ENCODE measurements at places on chromosomes 16 and 17. TPM values are rescaled to one million over a fixed set of nuclear protein-coding genes. Genes with fewer than 3 reads are reported as not detected.

The CHAD gene
- total RNA-seq, result not detected

The CYB5B gene
- 64.5 TPM for total RNA-seq

The SMPD3 gene
- total RNA-seq, result 0.06 TPM

The CLEC18A gene
- total RNA-seq, result not detected

DNA sequence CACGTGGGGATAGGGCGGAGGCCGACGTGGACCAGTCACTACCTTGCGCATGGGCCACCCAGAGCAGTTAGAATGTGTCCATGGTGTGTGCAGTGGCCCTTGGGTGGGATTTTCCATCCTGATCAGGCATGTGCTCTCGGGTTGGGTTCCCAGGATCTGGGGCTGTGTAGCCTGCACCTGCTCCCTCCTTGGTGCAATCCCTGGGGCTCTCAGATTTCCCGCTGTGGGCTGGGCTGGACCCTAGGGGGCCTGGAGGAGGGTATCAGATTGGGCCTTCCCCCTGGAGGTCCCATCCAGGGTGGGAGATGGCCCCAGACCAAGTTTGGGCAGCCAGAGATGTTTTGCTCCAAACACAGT is 1.3 kb downstream of the SMTNL2 start:
- no peak overlapping the region for H3K4me3 ChIP-seq
- H3K27me3 ChIP-seq, result peaks cover 36% of the 10 kb centered on the region
- H3K27ac ChIP-seq, result no peak overlapping the region
- H3K36me3 ChIP-seq, result no peaks in the 10 kb centered on the region

GRCh38 chr16:88480829-88481228 is 27.7 kb downstream of the ZFPM1 start:
- H3K27ac ChIP-seq, result no peak overlapping the region
- H3K36me3 ChIP-seq, result no peaks in the 10 kb centered on the region

DNA sequence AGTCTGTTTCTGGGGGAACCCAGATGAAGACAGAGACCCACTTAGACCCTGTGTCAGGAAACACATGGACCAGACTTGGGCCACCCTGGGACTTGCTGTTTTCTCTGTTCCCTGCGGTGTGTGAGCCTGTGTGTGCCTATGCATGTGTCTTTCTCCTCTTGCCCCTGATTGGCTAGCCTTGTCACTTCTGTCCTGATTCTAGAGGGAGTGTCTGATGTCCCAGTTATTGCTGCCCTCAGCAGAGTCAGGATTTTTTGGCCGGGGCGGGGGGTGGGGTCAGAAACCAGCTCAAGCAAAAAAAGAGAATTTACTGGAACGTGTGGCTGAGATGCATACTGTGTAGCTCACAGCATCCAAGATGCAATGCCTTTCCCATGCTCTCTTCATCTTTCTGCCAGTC is 30.5 kb downstream of the PLCG2 start:
- no peak for DNase-seq
- H3K4me1 ChIP-seq, result no peaks in the 10 kb centered on the region
- H3K27ac ChIP-seq, result no peak overlapping the region
- no peaks in the 10 kb centered on the region for H3K36me3 ChIP-seq

- H3K27me3 ChIP-seq, result no peaks in the 10 kb centered on the region
- H3K4me1 ChIP-seq, result no peaks in the 10 kb centered on the region
- H3K36me3 ChIP-seq, result no peaks in the 10 kb centered on the region
- no peak for DNase-seq
These were observed 734.0 kb downstream of the MAF start for GRCh38 chr16:78866521-78866920.

DNA sequence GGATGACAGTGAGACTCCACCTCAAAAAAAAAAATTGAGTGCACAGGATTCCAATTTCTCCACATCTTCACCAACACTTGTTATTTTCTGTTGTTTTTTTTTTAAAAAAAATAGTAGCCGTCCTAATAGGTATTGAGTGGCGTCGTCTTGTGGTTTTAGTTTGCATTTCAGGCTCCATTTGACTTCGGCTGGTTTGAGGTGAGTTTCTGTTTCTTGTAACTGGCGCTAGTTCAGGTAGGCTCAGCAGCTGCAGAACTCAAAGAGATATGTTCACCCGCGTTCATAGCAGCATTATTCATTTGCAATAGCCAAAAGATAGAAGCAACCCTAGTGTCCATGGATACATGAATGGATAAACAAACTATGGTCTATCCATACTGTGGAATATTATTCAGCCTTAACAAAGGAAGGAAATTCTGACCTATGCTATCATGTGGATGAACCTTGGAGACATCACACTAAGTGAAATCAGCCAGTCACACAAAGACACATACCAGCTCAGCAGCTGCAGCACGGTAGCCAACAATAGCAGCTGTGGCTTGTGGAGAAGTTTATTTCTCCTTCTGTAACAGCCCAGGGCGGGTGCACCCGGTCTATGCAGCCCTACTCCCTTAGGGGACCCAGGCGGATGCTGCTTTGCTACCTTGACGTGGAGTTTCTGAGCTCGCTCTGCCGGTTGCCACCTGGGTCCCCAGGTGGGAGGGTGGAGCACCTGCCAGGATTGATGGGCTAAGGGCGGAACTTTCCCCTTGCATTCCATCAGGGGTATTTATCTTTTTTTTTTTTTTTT is 44.9 kb downstream of the TMEM235 start:
- H3K4me1 ChIP-seq, result peaks cover 6% of the 10 kb centered on the region
- no peak overlapping the region for H3K27ac ChIP-seq
- no peaks in the 10 kb centered on the region for H3K36me3 ChIP-seq
- DNase-seq, result no peak
- H3K4me3 ChIP-seq, result no peak overlapping the region

DNA sequence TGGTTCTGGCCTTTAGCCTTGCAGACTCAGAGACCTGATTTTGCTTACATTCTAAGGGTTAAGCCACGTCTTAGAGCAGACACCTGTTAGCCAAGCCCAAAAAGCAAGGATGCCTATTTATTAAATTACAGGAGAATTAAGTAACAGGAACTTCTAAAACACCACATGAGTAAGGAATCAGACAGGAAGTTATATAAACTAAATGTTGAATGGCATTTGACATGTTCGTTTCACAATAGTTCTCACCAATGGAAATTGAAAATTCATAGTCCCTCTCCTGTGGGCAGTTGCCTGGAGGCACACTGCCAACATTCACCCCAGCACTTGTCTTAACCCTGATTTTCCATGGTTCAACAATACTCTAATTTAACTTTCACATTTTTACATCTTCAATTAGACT is 9.0 kb downstream of the KRTAP9-7 start:
- H3K36me3 ChIP-seq, result no peaks in the 10 kb centered on the region
- no peaks in the 10 kb centered on the region for H3K27me3 ChIP-seq
- peak; percentile 6 for DNase-seq
- H3K4me1 ChIP-seq, result no peaks in the 10 kb centered on the region
- H3K27ac ChIP-seq, result no peak overlapping the region

DNA sequence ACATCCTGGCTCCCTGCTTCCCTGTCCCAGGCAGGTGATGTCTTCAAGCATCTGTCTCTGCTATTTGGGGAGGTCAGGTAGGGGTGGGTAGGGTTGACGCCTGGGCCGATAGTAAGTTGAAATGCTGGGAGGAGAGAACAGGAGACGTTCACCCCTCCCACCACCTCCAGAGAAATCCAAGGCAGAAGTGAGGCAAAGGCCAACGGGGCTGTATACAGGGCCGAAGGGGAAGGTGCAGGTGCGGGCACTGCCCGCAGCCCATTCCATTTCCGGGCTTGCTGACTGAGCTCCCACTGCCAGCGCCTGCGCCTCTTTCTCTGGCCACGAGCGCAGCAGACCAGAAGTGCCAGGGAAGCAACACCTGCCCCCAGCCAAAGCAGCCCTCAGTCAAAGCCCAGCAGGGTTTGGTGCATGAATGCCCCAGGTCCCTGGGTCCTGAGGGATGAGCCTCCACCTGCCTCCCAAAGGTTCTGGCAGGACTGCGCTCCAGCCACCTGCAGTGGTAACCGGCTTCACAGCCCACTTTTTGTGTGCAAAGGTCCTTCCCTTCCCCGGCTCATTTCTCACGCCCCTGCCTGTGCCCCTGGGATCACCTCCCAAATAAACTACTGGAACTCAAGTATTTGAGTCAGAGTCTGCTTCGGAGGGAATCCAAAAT is 127.6 kb upstream of the TNRC6C start:
- no peak overlapping the region for H3K4me3 ChIP-seq
- H3K27ac ChIP-seq, result no peak overlapping the region
- H3K36me3 ChIP-seq, result no peaks in the 10 kb centered on the region
- DNase-seq, result no peak

GRCh38 chr17:29159306-29159860 is 20.8 kb downstream of the MYO18A start:
- no peaks in the 10 kb centered on the region for H3K27me3 ChIP-seq
- H3K4me1 ChIP-seq, result peaks cover 32% of the 10 kb centered on the region
- H3K4me3 ChIP-seq, result no peak overlapping the region
- H3K27ac ChIP-seq, result no peak overlapping the region

DNA sequence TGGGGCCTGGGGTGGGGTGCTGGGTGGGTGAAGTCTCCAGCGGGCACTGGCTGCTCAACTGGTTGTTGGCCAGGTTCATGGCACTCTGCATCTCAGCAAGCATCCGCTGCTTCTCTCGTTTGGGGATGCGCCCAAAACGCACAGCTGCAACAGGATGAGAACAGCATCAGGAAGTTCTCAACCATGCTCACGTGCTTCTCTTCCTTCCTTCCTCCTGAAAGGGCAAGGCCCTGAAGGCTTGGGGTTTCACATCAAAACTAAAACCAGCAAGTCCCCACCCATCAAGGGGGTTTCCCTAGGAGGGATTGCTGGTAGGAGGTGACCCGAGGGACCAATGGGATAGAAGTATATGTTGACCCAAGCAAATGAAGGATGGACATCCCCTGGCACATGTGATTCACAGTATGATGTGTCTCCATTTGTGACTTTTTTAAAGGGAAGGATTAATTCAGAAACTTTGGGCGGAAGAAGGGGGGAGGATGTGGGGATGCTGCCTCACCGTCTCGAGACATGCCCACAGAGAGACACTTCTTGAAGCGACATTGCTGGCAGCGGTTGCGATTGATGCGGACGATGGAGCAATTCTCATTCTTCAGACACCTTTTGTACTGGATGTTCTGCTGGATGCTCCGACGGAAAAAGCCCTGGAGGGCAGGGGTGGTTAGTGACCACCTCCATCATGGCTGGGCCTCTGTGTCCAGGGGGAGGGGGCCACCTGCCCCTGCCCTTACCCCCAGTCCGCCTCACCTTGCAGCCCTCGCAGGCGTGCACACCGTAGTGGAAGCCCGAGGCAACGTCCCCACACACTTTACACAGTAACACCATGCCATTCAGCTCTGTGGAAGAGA is 4.2 kb downstream of the NR1D1 start:
- H3K4me3 ChIP-seq, result no peak overlapping the region
- H3K36me3 ChIP-seq, result peaks cover 8% of the 10 kb centered on the region
- H3K27me3 ChIP-seq, result no peaks in the 10 kb centered on the region
- no peak for DNase-seq

DNA sequence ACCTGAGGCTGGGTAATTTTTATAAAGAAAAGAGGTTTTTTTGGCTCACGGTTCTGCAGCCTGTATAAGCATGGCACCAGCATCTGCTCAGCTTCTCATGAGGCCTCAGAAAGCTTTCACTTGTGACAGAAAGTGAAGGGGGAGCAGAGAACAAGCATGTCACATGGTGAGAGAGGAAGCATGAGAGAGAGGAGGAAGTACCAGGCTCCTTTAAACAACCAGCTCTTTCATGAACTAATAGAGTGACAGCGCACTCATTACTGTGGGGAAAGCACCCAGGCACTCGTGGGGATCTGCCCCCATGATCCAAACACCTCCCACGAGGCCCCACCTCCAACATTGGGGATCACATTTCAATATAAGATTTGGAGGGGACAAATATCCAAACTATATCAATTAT is 86.8 kb downstream of the USP32 start:
- no peak for DNase-seq
- peaks cover 9% of the 10 kb centered on the region for H3K36me3 ChIP-seq
- H3K27ac ChIP-seq, result no peak overlapping the region
- no peaks in the 10 kb centered on the region for H3K27me3 ChIP-seq
- no peak overlapping the region for H3K4me3 ChIP-seq
- no peaks in the 10 kb centered on the region for H3K4me1 ChIP-seq

DNA sequence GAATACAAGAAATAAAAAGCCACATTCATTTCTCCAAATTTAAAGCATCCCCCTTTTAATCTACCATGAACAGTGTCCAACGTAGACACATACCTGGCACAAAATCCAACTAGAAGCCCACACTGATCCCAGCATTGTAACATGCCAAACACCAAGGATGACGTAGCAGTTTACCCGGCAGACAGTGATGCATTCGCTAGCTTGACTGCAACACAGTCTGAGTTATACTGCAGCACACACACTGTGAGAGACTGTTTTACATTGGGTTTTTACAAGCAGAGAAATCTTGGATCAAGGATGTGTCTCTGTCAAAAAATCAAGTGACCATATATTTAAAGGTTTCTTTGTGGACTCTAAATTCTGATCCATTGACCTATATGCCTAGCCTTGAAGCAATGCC is 74.5 kb upstream of the C17orf78 start:
- no peaks in the 10 kb centered on the region for H3K36me3 ChIP-seq
- H3K27me3 ChIP-seq, result no peaks in the 10 kb centered on the region
- no peak overlapping the region for H3K27ac ChIP-seq
- H3K4me1 ChIP-seq, result peaks cover 4% of the 10 kb centered on the region
